ENCODE measurements at places on chromosomes 5 and 9. TPM values are rescaled to one million over a fixed set of nuclear protein-coding genes. Genes with fewer than 3 reads are reported as not detected.

The GGTA1 gene
- not detected for total RNA-seq

The SLC23A1 gene
- not detected for total RNA-seq

The SETX gene
- total RNA-seq: 38.5 TPM

The PITX1 gene
- total RNA-seq: 31.0 TPM

DNA sequence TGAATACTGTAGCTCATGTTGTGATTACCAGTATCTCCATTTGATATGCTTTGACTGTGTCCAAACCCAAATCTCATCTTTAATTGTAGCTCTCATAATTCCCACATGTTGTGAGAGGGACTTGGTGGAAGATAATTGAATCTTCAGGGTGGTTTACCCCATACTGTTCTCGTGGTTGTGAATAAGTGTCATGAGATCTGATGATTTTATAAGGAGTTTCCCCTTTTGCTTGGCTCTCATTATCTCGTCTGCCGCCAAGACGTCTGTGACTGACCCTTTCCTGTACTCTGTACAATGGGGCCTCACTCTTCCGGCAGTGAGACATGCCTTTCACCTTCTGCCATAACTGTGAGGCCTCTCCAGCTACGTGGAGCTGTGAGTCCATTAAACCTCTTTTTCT is 59.3 kb downstream of the TRIO start:
- no peak for DNase-seq

- no peak for DNase-seq
Measured at GRCh38 chr5:142182840-142183239, 74.3 kb downstream of the NDFIP1 start.

Data from HCT116 (cell line).